ENCODE measurements at places on chromosomes 1 and 21.

DNA sequence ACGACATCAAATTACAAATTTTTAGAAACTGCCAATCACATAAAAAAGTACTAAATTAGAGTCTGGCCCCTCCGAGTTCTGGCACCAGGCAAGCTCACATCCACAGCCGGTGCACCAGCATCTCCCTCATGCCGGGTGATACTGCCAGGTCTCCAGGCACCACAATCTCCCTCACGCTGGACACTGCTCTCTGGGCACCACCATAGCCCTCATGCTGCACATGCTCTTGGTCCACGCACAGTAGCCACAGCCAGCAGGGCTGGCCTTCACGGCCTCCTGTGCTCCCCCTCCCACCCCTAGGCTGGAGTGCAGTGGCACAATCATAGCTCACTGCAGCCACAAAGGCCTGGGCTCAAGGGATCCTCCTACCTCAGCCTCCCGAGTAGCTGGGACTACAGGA, 65.5 kb downstream of the AKT3 start:
- DNase-seq, result no peak

GRCh38 chr1:204885288-204885711, 14.6 kb downstream of the NFASC start:
- no peak for DNase-seq

- peak; percentile 21 for DNase-seq
These were observed 161.3 kb upstream of the SGIP1 start for GRCh38 chr1:66372522-66373101.

- DNase-seq, result no peak
These were observed 50.6 kb upstream of the LYPLAL1 start for GRCh38 chr1:219123036-219123435.

DNA sequence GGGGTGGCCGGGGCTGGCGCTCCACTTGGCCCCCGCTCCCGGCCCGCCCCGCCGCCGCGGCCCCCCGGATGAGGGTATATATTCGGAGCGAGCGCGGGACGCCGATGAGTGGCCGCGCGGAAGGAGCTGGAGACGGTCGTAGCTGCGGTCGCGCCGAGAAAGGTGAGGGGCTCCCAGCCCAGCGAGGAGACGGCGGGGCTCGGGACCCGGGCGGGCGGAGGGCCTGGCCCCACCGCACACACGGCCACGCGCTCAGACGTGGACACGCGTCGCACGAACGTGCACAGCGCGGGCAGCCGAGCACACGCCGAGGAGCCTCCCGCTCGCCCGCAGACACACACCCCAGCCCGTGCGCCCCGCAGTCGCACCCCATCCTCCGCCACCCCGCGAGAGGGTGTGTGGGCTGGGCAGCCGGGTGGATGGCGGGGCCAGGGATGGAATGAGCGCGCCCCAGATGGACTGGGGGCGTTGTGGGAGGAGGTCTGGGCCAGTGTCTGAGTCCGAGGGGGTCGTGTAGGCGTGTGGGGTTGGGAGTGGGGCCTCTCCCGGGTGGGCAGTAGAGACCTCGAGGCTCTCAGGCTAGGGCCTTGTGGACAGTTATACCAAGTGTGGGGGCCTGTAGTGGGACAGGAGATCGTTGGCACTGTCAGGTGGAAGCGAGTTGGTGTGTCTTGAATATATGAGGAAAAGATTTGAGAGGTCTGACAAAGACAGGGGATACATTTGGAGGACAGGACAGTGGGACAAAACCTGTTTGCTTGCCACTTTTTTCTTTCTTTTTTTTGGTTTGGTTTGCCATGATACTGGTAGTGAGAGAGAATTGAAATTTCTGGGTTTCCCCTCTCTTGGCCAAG, at the start of gene UAP1:
Gene UAP1 (plus strand): TSS at position 107 of the 854 bp plus-strand sequence. CDS start 4,347 bp downstream, outside the sequence.
- peak; percentile 8 for DNase-seq

DNA sequence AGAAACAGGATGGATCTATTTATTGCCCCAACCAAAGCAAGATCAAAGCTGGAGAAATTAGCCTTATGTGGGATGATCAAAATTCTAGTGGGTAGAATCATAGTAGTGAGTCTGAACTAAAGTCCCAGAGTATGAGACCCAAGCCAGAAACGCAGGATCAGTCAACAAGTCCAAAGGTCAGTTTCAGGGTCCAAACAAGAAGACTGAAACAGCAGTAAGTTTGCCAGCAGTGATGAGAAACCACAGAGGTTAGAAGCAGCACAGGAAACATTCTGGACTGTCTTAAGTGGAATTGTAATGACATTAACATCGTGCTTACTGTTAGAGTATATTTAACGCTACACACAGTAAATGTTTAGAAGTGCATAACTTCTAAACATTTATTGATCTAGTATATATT, 251.0 kb downstream of the LRRIQ3 start:
- DNase-seq, result no peak

GRCh38 chr1:10084045-10084444, 51.3 kb downstream of the UBE4B start:
- no peak for DNase-seq

DNA sequence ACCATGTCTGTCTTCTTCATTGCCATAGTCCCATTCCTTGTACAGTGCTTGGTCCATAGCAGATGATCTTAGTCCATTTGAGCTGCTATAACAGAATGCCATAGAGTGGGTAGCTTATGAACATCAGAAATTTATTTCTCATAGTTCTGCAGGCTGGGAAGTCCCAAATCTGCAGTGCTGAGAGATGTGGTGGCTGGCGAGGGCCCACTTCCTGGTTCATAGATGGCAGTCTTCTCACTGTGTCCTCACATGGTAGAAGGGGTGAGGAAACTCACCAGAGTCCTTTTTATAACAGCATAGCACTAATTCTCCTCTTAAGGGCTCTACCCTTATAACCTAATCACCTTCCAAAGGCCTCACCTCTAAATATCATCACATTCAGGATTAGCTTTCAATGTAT, 23.1 kb upstream of the RAP1A start:
- DNase-seq, result peak; percentile 58

GRCh38 chr1:164733070-164733469, 174.1 kb downstream of the PBX1 start:
- no peak for DNase-seq

DNA sequence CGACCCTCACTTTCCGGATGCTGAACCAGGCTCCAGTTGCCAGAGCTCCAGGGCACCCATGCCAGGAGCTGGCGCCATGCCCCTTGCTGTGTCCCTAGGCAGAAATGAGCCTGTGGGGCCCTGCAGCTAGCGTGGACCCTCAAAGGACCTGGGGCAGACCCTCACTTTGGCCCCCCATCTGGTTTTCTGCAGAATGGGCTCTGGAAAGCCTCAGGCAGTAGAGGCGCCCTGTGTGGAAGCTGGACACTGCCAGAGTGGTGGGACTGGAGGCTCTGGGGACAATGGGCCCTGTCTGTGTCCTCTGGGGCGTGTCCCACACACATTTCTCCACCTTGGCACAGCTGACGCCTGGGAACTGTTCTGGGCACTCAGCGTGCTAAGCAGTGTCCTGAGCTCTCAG, 6.3 kb upstream of the AURKAIP1 start:
- no peak for DNase-seq

DNA sequence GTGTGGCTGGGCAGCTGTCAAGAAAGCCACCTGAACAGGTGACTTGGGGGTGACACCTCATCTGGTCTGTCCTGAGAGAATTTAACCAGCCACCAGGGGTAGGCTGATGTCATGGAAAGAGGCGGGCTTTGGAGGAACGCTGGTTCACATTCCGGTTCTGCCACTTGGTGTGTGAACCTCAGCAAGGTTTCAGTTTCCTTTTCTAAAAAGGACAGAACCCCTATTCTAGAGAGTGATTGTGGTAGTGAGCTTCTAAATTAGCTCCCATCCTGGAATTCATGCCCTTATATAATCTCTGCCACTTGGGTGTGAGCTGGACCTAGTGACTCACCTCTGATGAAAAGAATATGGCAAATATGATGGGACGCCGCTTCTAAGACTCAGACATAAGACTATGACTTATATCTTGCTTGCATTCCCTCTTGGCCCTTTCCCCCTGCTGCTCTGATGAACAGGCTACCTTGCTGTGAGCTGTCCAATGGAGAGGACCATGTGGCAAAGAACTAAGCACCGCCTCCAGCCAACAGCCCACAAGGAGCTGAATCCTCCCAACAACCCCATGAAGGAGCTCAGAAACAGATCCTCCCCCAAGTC, 332.1 kb downstream of the RRAGC start:
- DNase-seq, result peak; percentile 66

DNA sequence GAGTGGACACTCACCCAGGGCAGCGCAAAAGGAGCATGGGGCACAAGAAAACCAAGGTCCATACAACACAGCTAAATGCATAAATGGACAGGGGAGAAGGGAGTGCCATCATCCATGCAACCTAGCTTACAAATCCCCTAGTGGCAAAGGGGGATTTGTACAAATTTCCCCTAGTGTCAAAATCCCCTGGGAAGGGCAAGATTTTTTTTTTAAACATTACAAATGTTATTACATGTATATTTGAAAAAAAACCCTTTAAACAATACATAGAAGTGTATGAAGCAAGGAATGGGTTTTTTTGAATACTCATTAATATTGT, 89.6 kb upstream of the IVNS1ABP start:
- DNase-seq, result no peak

- peak; percentile 31 for DNase-seq
These were observed 25.9 kb upstream of the RCAN1 start for GRCh38 chr21:34640858-34641257.

GRCh38 chr1:70754701-70755100, 292.9 kb downstream of the PTGER3 start:
- DNase-seq, result no peak

DNA sequence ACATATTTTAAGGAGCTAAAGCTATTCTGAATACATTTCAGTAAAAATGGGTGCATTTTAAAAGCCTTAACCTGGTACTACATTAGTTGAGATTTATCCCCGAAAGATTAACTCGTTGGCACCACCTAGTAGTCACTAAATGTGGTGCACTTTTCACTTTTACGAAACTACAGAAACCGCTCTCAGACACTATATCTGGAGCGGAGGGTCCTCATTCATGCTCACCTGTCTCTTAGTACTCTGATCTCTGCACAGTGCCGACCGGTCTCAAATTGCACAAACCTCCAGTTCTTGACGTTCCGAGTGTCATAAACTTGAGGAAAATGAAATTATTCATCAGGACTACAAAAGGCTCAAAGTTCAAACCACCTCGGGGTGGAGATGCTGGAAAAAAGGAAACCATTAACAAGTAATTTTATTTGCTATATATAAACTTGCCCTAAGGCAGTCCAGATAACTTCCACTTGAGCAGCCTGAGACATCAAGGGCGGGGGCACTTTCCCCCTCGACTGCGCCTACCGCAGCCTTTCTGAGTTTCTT, 722 bp downstream of the LZIC start:
- no peak for DNase-seq

DNA sequence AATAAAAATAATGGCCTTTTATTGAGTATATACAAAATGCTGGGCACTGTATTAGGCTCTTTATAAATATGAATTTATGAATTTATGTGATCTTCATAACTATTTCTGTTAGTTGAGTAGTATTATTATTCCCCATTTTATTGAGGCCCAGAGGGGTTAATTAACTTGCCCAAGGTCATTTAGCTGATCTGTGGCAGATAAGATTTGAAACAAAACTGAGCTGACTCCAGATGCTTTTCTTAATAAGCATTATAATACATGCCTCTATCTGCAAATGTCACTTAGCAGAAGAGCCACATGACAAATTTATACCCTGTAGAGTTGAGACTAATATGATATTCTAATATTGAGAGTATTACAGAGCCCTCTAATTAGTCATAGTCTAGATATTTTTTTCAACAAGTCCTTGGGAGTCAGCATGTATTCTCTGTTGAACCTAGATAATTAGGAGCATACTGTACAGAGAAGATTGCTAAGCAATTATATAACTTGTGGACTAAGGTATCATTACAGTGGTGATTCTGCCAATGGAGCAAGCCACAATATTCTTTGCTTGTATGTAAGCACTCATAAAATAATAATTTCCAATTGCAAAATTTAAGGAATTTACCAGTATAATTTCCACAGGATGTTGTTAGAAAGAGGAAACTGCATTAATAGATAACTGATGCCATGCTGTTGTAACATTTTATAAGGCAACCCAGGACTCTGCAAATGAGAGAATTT, 112.0 kb downstream of the LRRC40 start:
- DNase-seq, result no peak

GRCh38 chr1:192810253-192810880, 1.5 kb downstream of the RGS2 start:
- DNase-seq, result no peak

DNA sequence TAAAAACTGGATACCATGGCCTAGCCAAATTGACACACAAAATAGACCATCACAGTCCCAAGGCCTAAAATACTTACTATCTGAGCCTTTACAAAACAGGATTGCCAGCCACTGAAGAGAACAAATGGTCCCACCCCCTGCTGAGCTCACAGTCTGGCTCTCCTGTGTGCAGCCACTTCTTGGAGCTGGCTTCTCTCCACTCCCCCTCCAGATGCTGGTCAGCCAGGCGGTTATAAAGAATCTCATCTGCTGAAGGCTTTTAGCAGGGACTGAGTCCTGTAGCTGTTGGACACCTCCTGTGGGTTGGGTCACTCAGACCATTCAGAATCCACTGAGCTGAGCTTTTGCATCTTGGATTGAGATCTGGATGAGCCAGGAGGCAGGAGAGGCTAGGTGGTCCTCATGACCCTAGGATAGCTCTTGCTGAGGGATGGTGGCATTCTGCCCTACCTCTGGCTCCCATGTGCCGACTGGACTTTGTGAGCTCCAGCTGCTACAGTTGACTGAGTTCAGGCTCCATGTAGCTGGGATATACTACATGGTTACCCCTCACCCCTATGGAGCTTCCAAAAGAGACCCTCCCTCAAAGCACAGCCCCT, 16.1 kb downstream of the OXCT2 start:
- DNase-seq, result no peak

GRCh38 chr1:94980582-94981574, 54.0 kb upstream of the CNN3 start:
- no peak for DNase-seq

DNA sequence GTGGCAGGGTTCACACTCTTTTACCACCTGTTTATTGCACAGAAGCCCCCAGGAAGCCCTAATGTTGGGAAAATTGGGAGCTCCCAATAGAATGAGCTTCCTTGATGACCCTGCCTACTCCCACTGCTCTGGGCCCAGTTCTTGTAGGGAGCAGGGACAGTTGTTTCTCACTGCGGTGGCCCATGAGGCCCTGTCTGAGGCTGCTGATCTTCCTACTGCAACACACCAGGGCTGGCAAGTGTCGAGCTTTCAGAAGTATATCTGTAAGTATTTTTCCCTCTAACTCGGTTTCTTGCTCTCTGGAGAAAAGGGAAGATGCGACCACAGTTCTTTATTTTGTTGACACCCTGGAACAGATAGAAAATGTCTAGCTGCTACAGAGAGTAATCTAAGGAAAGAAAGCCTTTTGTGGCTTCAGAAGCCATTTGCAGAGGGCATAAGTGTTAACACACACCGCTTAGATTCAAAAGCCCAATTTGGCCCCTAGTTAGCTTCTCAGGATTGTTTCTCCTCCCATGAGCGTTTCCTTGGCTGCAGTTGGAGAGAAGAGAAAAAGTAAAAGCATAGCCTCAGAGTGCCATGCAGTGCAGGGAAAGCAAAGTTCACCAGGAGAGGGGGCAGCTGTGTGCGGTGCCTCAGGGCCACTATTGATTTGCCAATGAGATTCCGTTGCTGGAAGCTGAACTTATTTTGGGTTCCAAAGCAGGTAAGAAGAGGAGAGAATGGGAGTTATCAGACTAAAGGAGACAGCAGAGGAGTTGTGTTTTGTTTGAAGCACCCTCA, 102.6 kb downstream of the SELENOF start:
- DNase-seq, result no peak

GRCh38 chr1:16981269-16981849, 939 bp upstream of the MFAP2 start:
- DNase-seq, result no peak

All from stimulated activated CD4-positive, alpha-beta T cell treated with anti-CD3 and anti-CD28 coated beads, Interleukin-1b, Interleukin-23, amount 100 ng/mL, for 48 hours (primary cell).